Calu3 (cell line): ENCODE measurements at places on chromosomes 2 and 18. TPM values are rescaled to one million over a fixed set of nuclear protein-coding genes. Genes with fewer than 3 reads are reported as not detected.

DNA sequence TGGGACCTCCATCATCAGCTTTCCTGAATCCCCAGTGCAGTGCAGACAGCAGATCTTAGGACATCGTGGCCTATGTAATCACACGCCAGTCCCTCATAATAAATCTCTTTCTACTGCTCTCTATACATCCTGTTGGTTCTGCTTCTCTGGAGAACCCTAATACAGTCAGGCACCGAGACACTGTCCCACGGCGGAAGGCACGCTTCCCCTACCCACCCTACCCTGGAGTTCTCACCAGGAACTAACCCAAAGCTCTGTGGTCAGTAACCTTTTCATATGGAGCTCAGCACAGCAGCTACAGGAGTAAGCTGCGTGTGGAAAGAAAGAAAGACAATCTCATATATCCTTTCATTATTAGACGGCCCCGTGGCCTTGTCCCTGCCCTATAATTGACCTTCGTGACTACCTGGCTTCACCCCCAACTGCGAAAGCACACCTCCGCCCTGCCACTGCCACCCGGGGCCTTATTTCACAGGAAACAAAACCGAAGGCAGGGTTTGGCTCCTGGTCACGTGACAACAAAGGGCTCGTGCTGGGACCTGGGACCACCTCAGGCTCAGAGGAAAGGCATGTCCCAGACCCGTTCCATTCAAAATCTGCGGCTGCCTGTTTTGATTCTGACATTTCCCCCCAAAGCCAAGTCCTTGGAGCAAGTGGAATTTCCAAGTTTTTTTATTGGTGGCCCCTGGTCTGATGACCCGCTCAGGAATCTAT is 99.7 kb upstream of the ODC1 start:
- no peak for DNase-seq

- no peak for DNase-seq
Measured at GRCh38 chr2:227221120-227221519, 56.7 kb downstream of the COL4A3 start.

GRCh38 chr18:45666006-45666405 is 50.7 kb downstream of the SLC14A2 start:
- no peak for DNase-seq

DNA sequence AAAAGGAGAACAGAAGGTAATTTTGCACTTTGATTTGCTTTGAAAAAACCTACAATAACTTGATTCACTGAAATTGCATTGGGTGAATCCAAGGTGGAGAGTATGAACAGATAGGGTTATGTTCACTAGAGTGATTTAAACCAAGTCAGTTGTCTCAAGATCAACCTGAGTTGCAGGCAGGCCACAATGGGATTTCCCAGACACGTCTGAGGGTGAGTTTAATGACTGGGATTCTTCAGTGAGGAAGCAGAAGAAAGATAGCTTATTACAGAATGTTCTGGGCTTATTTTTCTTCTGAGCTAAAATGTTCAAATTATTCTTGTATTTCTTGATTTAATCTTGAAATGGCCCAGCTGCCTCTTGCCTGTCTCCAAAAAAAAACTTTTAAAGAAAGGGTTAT is 20.1 kb downstream of the COL4A4 start:
- DNase-seq, result no peak

GRCh38 chr2:200748779-200749178 is 62.9 kb upstream of the BZW1 start:
- DNase-seq, result no peak

Gene EMILIN2
- 8.0 and 10.3 TPM in 2 replicates for total RNA-seq
